DMS153 (cell line): ENCODE measurements at places on chromosomes 6 and 20.

DNA sequence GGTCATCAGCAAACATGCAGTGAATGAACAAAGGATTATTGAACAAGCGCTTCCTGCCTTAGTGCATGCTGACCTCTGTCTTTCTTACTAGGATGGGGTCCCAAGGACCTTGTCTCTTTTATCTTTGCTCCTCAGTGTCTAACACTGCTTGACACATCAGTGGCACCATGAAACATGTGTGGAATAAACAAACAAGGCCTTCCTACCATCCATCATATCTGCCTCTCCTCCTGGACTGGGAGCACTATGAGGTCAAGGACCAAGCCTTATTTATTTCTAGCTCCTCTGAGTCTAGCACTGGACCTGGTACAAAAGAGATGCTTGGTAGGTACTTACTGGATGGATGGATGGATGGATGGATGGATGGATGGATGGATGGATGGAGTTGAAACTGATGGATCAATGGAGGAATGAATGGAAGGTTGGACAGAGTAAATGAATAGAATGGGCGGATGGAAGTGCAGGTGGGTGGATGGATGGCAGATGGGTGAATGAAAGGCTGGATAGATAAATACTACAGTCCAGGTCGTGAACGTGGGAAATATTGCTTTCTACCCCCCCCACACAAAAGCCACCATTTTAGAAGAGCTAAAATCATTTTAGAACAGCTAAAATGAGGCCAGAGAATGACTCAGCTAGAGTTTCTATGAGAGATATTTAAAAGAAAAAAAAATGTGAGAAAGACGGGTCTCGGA is 104.1 kb upstream of the PTPN1 start:
- no peak for DNase-seq

GRCh38 chr6:3041606-3042005 is 26.7 kb upstream of the RIPK1 start:
- DNase-seq = no peak

DNA sequence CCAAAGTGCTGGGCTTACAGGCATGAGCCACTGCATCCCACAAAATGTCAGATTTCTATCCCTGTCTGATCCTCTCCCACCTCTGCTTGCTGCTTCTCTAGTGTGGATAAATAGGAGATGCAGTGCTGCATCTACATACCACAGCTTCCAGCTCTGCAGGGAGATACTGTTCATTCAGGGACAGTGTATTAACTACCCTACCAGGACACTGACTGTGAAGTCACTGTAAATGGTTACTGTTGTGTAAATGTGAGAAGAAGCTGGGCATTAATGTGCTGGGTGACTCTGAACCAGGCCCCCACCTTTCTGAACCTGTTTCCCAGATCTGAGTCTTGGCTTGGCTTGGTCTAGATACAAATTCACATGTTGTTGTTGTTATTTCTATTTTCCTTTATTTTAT is 488.6 kb upstream of the SULF2 start:
- DNase-seq = no peak

- DNase-seq = no peak
Measured at GRCh38 chr6:123276546-123276980, 280.5 kb downstream of the CLVS2 start.

- DNase-seq = no peak
Measured at GRCh38 chr6:111482188-111482958, 645 bp downstream of the REV3L start.

DNA sequence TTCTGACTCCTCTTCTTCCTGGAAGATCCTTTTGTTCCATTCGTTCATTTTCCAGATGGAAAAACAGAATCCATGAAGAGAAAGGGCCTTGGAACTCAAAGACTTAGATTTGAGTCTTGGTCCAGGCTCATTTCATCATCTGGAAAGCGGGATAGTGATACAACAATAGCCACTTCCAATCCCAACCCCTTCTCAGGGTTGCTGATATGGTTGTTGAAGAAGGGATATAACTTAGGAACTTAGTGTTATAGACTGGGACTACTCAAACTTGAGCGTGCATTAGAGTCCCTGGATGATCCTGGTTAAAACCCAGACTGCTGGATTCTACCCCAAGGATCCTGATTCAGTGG is 1.3 kb downstream of the GDAP1L1 start:
- DNase-seq = no peak

DNA sequence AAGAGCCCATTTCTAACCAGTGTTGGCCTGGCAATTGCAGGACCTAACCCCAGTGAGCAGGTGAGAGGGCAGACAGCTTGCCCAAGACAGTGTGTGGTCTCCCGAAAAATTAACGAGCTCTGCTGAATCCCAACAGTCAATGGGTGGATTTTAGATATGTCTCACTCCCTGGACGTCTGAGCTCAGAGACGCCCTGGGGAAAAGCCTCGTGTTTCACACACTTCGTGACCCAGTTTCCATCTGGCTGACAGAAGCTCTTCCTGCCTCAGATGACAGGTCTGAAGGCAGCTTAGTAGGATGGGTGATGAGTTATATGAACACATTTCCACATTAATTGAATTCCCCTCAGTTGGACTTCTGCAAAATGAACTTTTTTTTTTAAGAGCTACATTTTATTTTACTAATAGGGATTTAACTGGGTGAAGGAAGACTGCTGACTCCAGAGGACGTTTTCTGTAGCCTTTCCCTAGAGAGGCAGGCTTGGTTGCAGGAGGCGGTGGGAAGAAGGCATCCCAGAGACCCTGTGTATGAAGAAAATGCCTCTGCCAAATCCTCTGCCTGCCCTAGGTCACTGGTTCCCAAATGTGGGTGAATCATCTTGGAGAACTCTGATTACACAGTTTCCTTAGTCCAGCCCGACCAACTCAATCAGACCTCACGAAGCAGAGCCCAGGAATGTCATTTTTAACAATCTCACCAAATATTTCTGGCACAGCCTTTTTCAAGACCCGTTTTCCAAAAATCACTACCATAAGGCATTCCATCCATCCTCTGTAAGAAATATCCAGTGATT is 71.7 kb upstream of the LY86 start:
- no peak for DNase-seq

GRCh38 chr6:2257363-2257762 is 12.0 kb upstream of the GMDS start:
- DNase-seq = no peak

- DNase-seq = no peak
Measured at GRCh38 chr6:18680842-18681241, 293.7 kb downstream of the RNF144B start.

- no peak for DNase-seq
Measured at GRCh38 chr6:97465877-97466561, 183.0 kb upstream of the MMS22L start.

DNA sequence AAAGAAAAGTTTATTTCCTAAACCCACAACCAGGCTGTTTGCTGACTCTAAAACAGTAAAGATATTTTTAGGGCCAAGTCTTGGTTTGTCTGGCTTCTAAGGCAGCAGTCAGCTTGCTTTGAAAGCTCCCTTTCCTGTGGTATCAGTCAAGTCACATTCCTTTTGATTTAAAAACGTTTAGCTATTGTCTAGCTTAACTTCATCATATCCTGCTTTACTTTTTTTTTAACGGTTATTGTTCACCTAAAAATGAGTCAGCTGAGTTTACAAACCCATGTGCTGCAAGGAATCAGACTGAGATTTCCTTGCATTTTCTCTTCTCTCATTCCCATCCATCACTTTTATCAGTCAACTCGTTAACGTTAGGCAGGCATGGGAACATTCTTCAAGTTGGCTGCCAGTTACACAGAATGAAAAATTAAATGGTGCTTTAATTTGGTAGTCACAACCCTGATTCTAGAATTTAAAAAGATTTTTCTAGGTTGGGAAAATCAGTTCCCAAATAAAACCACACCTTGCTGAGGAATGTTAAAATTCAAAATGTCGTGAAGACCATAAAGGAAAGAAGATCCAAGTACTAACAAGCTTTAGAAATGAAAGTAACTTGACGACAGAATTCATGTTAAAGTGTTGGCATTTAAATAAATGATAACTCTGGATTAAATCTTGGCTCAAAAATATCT is 45.9 kb downstream of the ELOVL5 start:
- DNase-seq = no peak

DNA sequence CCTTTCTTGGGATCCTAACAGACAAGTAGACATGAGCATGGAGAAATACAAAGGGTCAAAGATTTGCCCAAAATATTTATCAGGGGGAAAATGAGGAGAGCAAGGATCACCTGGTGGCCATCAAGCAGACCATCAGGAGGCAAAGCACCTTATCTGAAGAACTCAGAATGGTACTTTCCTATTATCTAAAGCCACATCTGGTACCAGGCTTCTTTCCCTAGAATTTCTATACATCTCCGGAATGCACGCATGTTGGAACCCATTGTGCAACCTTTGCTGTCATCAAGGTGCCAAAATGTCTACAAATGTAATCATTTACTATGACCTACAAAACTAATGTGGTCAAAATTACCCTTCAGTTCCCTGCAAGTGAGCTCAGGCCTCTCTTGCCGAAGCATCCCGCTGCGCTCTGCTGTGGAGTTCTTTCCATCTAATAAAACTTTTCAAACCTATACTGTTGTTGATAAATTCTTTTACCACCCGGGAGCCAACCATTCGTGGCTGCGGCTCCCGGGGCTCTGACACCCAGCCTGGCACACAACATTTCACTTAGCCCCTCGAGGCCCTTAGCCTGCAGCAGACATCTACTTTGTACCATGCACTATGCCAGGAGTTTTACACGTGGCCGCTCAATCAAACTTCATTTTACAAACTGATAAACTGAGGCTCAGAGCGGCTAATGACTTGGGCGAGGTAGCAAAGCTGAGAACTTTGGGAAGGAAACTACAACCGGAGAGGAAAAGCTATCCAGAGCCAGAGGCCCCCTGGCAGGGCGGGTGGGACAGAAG is 3.8 kb upstream of the CPXM1 start:
- no peak for DNase-seq
